ENCODE measurements at places on chromosomes 4 and X.

DNA sequence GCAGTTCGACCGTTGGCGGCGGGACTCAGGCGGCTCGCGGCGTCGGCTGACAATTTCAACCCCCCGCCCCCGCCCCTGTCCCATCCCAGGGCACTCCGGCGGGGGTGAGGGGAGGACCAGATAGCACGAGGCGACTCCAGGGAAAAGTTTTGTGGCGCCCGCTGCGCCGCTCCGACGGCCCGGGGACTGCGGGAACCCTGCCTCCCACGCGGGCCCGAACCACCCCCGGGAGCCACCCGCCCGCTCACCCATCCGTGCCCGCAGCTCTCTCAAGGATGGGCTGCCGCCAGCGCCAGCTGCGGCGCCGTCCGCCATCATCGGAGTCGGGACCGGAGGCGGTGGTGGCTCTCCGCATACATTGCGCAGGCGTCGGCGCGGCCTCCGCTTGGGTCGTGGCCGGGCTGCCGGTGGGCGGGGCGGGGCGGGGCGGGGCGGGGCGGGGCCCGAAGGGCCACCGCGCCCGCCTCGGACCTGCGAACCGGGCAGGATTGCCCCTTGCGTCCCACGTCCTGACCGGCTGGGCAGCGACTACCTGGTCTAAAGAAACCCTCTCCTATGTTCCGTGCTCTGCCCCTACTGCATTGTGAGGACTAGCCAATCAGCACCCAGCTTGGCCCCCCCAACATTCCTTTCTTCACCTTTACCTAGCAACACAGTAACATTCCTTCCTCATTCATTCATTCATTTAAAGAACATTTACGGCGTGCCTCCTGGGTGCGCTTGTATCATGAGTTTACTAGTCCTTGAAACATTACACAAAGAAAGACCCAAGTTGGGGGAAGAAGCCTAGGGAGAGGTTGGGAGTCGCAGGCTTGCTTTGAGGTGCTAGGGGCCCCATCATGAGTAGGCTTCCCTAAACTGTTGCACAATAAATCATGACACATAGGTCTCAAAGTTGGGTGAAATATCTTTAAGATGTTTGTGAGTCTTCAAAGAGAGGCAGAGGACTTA is at the start of gene MAP7D3:
Gene MAP7D3, minus strand, starts transcription at position 360 of the 951 bp plus-strand sequence. Its CDS starts 42 bp downstream, at position 318.
- DNase-seq = peak; percentile 67

DNA sequence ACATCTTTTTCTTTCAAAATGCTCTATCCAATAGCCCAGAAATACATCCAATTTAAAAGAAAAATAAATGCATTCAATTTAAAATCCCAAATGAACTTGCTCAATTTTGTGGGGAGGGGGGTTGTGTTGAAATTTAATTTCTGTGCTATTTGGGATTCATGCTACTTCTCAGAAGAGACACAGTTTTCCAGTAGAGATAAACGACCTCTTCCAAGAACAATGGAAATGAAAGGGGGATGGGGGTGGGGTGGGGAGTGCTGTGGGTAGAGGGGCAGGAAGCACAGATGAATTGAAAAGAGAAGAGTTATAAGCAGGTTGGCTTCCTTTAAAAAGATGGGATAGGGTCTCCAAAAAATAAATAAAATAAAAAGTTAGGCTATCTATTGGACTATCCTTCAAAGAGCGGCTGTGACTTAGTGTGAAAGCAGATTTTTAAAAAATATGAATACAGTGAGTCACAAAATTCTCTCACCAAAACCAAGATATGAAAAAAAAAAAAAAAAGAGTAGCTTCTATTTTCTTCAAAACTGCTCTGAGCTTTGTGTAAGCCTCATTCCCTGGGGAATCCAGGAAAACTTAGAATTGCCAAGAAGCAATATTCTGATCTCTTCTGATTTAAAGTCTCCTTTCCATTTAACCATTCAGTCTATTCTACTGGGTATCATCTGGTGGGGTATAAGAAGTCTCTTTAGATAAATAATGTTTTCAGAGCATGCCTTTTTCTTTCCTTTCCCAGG is 324.3 kb downstream of the PTTG2 start:
- no peak for DNase-seq

DNA sequence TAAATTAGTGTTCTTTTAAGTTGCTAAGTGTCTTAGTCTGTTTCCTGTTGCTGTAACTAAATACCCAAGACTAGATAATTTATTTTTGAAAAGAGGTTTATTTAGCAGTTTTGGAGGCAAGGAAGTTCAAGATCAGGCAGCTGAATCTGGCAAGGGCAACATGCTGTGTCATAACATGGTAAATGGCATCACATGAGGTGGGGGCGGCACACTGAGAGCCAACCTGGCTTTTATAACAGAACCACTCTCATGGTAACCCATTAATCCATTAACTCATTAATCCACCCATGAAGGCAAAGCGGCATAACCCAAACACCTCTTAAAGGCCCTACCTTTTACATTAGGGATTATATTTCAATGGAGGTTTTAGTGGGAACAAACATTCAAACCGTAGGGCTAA is 182.2 kb upstream of the GATB start:
- DNase-seq = no peak

- DNase-seq = no peak
Observed at GRCh38 chr4:23932901-23933308, 43.1 kb upstream of the PPARGC1A start.

DNA sequence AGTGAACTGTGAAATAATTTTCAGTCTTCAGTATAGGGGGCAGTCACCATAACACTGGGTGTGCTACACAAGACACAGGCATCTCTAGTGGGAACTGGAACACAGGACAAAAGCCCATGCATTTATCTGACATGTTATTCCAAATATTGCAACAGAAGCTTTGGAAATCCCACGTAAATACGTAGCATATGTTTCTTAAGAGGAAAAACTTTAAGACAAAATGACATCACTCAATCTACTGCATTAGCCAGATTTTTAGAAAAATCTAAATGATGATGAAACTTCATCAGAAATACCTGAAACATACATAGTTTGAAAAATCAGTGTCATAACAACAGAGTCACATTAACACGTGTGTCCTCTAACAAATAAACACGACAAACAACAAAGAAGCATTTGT is 14.5 kb downstream of the SHISA3 start:
- no peak for DNase-seq

DNA sequence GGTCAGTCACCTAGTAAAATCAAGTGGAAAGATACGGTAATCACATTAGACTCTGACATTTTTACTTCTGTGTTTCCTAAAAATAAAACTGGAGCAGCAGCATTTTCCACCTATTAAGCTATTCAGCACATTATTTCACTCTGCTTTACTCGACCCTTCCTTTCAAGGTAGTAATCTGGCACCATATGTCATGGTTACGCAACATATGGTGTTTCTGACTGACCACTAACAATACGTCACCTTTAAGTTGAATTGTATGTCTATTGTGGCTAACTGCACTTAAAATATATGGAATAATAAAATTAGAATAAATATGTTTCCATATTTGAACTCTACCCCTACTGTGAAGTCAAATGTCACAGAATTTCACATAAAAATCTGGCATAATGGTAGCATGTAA is 168.8 kb downstream of the CDS1 start:
- no peak for DNase-seq

DNA sequence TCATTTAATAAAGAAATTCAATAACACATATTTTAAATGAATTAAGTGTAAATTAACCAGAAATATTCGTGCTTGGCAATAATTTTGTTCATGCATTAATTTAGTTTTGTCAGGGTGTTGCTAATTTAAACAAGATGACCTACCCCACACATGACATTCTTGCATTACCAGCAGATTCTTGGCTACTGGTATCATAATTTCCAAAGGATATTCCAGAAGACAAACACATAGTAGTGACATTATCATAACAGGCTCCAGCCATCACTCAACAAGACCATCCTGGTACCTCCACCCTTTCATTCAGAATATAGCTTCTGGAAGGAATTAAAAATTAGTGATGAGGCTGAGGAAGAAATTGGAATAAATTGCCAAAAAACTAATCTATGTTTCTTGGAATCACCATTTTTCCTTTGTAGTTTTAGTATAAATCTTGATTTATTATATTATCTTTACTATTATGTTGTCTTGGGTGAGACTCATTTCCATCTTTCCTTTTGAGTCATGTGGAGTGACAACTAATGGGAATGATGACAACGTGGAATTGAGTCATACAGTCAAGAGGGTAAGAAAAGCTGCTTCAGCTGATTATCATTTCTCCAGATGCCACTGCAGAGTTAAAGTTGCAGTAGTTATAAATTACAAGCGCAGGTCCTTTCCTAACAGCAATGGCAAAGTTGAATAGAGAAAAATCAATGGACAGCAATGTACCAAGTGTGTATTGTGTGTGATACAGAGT is 30.9 kb upstream of the HHIP start:
- DNase-seq = no peak

GRCh38 chrX:38103857-38104812 is 97.8 kb downstream of the SYTL5 start:
- DNase-seq = no peak

DNA sequence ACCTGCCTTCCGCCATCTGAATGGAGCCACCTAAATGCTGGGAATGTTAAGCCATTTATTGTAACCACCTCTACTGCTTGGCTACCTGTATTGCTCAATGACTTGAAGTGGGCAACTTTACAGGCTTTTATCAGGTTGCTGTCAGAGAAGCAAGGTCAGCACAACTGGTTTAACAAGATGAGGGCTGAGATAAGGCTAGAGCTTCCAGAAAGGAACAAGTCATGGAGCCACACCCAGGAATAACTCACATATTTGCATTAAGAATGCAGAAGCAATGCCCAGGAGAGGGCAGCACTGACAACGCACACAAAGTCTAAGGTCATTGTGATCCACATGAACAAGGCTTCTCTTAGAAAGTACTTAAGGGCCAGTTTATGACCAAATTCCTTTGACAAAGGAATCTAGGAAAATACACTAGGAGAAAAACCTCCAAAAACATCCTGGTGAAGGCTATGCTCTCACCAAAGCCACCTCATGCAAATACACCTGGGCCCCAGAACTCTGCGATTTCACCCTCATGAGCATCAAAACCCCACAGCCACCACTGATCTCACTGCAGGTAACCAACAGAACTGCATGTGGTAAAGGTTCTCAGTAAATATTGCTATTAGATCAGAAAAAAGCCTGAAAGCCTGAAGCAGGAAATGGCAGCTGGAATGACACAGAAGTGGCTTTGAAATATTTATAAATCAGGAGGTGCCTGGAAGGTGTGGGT is 15.0 kb upstream of the STS start:
- DNase-seq = no peak

GRCh38 chrX:107576392-107576791 is 51.9 kb upstream of the PRPS1 start:
- no peak for DNase-seq

- DNase-seq = no peak
Observed at GRCh38 chr4:2789351-2789750, 3.5 kb upstream of the SH3BP2 start.

All from GM12891 (cell line).